ENCODE measurements at places on chromosomes 6 and 20.
A peak's percentile ranks its signal among the peaks of the same experiment; 100 is the strongest.

GRCh38 chr20:19495905-19496703 lies 262.0 kb upstream of the RIN2 start:
- DNase-seq, result no peak

DNA sequence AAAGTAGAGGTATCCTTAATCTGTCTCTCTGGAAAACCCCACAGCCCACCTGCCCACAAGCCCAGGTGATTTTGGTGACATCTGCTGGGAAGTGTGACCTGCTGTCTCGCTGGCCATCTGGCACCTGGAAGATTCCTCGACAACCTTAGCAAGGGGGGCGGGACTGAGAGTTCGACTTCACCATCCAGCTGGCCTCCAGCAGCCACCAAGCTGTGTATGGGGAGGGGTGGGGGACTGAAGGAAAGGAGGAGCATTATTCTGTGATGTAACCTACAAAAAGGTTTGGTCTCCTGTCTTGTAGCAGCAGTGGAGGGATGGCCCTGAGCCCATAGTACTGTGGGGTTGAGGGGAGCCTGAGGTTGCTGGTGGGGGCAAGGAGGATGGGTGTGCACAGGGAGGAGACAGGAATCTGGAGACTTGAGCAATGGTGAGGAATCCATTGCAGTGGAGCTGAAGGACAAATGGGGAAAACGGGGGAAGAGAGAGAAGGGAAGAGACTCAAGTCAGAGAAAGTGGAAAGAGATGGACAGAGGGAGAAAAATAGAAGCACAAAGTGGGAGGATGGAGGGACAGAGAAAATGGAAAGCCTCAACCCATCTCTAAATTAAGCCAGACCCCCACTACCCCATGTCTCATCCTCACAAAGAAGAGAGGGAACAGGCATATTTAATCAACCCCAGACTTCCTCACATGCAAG lies 4.0 kb downstream of the LY6G6F start:
- no peak for DNase-seq

DNA sequence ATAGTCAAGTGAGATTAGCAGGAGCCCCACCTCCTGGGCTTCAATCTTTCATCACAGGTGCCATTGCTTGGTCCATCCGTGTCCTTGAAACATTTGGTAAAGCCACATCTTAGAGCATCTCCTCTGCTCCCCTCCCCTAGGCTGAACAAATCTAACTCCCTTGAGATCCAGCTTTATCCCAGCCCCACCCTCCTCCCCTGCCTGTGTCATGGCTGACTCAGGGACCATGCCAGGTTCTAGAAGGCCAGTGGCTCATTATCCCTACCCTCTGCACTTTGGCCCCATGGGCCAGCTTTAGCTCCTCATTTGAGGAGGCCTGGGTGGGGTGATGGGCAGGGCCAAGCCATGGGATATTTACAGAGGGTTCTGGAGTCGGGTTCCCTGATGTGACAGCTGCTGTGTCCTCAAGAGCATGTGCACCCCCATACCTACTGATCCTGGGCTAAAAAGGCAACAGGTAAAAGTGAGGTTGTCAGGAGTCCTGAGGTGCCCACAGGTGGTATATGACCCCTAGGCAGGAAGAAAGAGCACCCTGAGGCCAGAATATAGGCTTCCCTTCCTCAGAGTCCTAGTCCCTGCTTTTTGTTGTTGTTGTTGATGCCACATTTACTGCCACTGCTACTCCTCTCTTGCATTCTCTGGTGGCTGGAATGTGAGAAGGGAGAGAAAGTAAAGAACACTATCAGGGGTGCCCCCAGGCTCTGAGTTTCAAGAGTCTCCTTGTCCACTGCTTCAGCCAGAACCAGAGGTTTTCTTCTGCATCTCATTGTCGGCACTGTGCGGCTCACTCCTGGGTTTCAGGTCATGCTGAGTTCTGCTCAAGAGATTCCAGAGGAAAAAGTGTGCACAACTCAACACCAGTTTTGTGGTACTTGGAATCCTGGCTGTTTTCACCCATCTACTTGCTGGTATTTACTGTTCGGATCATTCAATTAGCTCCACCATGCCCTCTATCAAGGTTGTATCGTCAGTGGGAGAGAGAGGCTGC lies 228.4 kb downstream of the LRFN2 start:
- DNase-seq, result no peak

- DNase-seq, result no peak
Observed at GRCh38 chr20:34076952-34077351, 35.1 kb downstream of the EIF2S2 start.

DNA sequence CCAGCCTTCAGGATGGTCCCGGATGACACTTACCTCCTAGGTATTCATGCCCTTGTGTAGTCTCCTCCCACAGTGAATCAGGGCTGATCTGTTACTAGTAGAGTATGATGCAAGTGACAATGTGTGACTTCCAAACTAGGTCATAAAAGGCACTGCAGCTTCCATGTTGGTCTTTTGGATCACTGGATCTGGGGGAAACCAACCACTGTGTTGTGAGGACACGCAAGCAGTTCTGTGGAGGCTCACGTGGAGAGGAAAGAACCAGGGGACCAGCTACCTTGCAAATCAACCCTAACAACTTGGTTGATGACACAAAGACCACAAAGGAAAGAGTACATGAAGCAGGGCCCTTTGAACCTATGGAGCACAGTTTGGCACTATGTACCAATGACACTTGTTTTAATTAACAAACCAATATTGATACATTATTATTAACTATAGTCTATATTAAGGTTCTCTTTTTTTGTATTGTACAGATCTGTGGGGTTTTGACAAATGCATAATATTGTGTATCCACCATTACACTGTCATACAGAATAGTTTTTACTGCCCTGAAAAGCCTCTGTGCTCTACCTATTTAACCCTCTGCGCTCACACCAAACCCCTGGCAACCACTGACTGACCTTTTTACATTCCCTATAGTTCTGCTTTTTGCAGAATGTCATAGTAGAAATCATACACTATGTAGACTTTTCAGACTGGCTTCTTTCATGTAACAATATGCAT lies 16.3 kb upstream of the SDCBP2 start:
- DNase-seq, result no peak

DNA sequence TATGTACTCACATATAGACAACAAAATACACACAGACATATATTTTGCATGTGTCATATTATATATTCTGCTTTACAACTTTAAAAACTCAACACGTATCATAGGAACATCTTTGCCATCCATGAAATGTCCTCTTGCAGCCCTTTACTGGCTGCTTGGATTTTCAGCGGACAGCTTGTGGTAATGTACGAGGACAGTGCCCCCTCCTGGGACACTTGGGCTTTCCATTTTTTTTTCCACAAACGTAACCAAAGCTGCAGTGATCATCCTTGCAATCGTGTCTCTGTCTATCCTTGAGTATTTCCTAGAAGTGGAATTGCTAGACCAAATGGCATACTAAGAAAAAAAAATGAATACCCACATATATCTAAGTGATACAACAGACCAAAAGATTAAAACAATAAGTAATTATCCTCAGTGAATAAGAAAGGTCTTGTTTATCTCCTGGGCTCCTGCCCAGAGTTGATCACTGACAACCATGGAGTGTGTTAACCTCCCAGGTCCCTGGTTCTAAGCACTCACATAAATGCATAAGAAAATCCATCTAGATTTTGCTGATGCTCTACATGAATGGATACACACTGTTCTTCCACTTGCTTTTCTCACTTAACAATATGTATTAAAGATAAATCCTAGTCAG lies 18.1 kb downstream of the BPI start:
- DNase-seq, result no peak

DNA sequence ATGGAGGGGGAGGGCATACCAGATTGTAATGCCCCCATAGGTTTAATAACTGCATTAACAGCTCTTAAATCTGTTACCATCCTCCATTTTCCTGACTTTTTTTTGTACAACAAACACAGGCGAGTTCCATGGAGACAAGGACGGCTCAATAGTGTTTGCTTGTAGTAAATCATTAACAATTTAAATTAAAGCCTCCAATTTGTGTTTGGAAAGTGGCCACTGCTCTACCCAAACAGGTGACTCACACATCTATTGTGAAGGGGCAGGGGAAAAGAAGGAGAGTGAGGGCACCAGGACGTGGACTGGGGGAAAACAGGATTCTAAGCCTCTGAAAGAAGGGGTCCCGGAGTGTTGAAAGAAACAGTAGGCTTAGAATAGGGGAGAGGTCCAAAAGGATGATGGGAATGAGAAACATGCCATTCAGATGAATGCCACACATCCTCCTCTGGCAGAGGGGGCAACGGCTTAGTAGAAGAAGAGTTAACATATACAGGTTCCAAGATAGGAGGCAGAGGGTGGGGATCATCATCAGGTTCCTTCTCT lies 6.9 kb downstream of the GLYATL3 start:
- no peak for DNase-seq

- DNase-seq, result no peak
Observed at GRCh38 chr6:36659271-36659670, 19.2 kb upstream of the CDKN1A start.

GRCh38 chr6:50691814-50692495 lies 21.4 kb upstream of the TFAP2D start:
- no peak for DNase-seq

DNA sequence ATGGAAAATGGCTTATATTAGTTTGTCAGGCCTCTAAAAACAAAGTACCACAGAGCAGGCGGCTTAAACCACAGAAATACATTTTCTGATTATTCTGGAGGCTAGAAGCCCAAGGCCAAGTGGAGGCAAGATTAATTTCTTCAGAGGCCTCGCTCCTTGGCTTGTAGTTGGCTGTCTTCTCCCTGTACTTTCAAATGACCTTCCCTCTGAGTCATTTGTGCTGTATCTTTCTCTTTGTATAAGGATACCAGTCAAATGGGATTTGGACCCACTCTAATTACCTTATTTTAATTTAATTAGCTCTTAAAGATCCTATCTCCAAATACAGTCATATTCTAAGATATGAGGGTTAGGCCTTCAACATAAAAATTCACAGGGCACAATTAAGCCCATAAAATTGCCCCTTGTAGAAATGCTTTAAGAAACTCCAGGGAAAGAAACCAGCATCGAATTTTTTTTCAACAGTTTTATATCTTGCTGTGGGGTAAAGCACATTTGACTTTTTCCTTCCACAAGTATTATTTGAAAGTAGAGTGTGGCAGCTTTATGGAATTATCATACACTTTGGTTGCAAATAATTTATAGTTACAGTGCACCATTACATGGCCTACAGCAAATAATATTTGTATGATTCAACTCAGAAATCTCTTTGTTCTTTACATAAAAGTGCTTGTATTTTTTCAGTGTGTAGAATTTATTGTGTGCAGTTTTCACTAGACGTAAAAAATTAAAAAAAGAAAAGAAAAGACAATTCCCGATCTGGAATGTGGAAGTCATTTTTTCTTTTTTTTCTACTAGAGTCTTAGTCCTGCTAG lies 706.1 kb downstream of the KIF16B start:
- no peak for DNase-seq

- no peak for DNase-seq
Observed at GRCh38 chr6:22917344-22917743, 348.0 kb downstream of the HDGFL1 start.

- DNase-seq, result peak; percentile 21
Observed at GRCh38 chr20:21101453-21101931, 4.7 kb downstream of the LINC00237 start.

GRCh38 chr6:11822346-11822745 lies 43.7 kb upstream of the ADTRP start:
- DNase-seq, result peak; percentile 12

Data from CD4-positive, alpha-beta T cell treated with Interferon alpha-2 for 1 hour (primary cell).